ENCODE measurements at places on chromosomes 7 and 10.
A peak's percentile ranks its signal among the peaks of the same experiment; 100 is the strongest.

DNA sequence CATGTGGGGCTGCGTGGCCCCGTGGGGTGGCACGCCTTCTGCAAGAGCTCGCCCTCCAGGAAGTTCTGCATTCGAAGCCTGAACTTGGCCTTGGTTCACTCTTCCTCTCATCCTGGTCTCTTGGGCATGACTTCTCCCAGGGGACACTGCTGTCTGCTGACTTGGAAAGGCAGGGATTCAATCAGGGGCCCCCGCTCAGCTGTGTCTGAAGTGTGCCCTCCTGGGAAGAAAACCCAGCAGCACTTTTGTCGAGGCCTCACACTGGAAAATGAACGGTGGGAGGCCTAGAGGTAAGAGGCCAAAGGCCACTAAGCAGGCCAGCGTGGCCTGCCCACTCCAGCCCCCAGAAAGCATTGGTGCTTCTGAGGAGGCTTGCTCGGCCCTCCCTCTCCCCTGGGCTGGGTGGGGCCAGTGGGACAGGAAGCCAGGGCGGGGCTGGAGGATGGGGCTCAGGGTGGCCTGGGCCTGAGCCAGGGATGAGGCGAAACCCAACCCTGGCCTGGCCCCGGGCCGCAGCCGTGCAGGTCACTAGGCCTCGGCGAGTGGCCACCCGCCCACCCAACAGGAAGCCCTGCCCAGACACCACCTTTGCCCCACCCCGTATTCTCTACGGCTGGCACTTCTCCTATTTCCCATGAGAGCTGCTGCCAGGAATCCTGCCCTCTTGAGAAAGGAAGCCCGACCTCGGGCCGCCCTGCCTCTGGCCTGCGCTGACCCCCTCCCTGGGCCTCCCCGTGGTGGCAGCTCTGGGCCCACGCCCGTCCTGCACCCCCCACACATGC lies 81.1 kb downstream of the ZMIZ1 start:
- no peak for DNase-seq

GRCh38 chr10:70087616-70088307 lies 35.1 kb downstream of the MACROH2A2 start:
- DNase-seq: no peak

DNA sequence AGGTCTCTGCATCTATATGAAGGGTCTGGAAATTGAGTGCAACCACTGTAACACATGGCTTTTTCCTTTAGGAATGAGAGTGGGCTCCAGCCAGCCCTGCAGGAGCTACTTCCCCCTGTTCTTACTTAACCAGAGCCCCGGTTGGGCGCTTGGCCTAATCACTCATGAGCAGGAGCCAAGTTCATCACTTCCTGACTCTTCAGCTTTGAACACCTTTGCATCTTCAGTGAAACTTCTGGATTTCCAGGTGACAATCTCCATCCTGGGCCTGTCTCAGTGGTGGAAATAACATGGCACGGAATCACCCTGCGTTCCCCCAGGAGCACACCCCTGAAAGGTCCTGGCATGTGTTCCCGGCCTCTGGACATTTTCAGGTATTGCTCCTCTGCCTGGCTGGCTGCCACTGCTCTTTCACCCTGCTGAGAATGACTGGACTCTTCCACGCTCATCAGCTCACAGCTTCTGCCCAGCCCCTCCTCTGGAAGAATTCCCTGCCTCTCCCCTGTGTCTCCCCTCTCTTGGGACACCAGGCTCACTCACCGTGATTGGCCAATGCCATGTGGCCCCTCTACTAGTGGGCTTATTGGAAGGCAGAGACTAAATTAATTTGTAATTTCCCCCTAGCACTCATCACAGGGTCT lies 229.1 kb upstream of the GRB10 start:
- no peak for DNase-seq

DNA sequence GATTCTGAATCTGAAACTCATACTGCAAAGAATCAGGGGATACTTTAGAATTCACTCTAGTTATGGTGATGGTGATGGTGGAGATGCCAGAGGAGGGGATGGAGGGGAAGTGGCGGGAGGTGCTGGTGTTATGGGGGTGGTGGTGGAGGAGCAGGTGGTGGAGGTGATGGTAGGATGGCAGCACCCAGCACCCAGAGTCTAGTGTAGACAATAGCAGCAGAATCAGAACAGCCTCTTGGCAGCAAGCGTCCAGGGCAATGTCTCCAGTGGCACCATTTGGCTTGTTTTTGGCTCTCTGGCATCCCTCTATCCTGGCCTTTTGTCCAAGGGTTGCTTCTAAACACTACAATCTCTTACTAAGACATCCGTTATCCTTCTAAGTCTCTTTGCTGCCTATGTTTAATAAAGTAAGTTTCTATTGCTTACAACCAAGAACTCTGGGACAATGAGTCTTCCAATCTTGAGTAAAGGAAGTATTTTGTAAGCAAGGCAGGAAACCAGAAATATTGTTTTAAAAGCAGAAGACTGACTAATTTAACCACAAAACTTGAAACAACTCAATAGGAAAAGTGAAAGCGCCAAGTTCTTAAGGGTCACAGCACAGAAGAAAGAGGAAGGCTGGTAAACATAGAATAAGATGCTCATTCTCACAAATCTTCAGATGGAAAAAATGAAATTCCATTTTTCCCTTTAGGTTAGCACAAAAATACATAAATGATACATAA lies 42.4 kb upstream of the GDF10 start:
- no peak for DNase-seq

GRCh38 chr7:650339-651031 lies 76.0 kb upstream of the DNAAF5 start:
- DNase-seq: no peak

- no peak for DNase-seq
These were observed 104.1 kb upstream of the RHEB start for GRCh38 chr7:151623766-151624165.

DNA sequence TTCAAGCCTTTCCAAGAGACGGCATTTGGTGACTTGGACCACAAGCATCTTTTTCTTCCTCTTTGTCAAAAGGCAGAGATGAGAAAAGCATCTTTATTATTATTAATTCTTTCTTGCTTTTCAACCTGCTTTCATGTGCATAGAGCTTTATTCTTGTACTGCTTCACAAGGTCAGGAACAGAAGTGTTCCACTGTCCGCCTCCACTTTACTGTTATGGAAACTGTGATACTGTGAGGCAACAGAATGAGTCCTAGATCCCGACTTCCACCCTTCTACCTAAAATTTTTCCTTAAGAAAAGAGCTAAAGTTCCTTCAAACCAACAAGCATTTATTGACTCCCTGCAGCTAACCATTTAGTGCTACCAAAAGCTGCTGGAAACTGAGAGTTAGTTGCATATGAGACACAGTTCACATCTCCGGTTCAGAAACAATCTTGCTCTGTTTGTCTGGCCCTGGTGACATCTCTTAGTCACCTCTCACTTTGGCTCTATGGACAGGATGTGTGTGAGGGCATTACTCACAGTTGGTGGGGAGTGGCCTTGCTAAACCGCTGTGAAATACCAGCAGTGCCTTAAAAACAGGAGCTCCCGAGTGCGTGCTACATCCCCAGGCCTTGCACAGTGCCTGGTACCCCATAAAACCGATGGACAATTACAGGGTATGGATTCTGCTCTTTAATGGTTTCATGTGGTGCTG lies 77.1 kb upstream of the TRIL start:
- no peak for DNase-seq

DNA sequence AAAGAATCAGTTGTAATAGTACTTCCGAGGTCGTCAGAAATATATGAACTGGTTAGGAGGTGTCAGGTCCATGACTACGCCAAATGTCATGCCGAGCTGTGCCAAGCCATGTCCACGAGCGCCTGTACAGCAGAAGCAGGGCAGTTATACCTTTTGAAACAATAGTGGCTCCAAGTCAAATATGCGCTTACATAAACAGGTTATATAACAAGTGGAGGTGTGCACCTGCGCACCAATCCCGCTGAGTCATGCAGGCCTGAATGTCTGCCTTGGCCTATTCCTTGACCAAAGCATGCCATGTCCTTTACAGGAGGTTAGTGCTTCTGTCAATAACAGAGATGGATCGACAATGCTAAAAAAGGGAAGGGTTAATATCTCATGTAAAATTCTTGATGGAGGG lies 21.3 kb upstream of the TRUB1 start:
- DNase-seq: no peak

DNA sequence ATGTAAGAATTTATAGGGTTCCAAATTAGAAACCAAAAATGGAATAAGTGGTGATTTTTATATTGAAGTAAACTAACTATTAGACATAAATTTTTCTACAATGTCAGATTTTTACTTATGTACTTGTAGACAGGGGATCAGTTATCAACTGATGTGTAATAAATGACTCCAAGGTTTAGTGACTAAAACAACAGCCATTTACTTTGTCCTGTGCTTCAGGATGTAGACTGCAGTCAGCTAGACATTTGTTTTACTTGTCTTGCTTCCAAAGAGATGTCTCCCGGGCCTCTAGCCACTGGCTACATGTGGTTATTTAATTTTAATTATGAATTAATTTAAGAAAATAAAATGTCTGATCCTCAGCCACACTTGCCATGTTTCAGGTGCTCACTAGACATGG lies 249.7 kb upstream of the IGFBP3 start:
- DNase-seq: no peak

GRCh38 chr7:114214466-114214865 lies 200.1 kb upstream of the FOXP2 start:
- no peak for DNase-seq

GRCh38 chr10:62817766-62818425 lies 1.7 kb upstream of the EGR2 start:
- peak; percentile 67 for DNase-seq
